ENCODE measurements at places on chromosomes 6 and 20.

DNA sequence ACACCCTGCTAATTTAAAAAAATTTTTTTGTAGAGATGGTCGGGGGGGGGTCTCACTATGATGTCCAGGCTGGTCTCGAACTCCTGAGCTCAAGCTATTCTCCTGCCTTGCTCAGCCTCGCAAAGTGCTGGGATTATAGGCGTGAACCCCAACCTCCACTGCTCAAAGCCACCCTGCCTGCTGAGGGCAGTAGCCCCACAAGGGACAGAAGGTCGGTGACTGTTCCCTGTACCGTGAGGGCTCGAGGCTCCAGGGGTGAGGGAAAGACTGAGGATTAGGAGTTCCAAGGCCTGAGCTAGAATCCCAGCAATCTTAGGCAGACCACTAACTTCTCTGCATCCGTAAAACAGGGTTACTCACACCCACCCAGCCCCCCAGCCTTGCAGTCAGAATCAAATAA, 51.1 kb downstream of the CPNE5 start:
- no peak for DNase-seq

GRCh38 chr20:12528104-12528503, 480.7 kb upstream of the SPTLC3 start:
- DNase-seq: no peak

DNA sequence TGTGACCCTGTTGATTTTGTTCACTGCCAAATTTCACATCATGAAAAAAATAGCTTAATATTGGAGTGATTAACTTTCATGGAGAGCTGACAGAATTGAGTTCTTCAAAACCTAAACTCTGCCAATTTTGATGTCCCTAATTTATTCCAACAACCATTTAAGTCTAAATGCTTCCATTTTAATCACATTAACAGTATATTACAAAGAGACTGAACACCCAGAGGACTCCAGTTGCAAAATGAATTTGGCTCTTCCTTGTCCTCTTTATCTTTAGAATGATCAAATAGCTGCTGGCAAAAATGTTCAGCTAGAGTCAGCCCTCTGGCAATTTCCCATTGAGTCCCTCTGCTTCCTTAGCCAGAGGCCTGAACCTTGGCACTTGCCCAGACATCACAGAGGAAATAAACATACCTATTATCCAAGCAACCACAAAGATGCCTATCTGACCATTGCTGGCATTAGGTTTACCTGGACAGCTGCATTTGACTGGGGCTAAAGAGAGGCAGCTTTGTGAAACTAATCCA, 299.0 kb upstream of the STXBP5 start:
- DNase-seq: peak; percentile 46

DNA sequence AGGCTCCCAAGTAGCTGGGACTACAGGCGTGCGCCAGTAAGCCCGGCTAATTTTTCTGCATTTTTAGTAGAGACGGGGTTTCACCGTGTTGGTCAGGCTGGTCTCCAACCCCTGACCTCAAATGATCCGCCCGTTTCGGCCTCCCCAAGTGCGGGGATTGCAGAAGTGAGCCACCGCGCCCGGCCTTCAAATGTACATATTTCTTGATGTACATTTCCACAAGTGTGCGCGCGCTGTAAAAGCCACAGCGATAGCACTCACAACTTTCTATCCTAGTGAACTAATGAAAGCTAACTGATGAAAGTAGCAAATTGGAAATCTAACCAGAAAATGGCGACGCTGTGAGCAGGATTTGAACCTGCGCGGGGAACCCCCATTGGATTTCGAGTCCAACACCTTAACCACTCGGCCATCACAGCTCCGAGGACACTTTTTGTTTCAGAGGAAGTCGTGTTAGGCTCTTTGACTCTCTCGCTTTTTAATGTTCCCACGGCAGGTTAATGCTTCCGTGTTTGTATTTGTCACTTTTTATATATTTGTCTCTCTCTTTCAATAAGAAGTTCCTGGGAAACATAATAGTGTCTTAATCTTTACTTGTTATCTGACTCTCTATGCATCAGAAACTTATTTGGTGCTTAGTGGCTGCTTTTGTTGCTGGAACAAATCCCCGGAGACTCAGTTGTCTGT, 199.4 kb upstream of the ZNF184 start:
- no peak for DNase-seq

- DNase-seq: no peak
Observed at GRCh38 chr20:33843050-33843449, 31.9 kb downstream of the CHMP4B start.

DNA sequence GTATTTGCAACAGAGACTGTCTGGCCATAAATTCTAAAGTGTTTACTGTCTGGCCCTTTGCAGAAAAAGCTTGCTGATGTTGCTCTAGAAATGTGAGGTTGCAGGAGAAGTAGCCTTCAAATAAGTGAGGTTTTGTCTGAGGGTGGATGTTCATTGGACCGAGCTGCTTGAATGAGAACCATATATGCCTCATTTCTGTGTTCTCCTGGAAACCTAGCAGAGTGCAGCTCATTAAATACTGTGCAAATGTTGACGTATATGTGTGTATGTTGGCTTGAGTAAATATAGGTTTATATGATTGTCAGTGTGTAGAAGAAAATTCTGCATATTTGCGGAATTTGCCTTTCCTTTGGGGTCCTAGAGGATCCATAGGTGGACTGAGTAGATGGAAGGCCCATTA, 39.0 kb downstream of the CHMP4B start:
- no peak for DNase-seq

GRCh38 chr6:36724514-36725390, 27.1 kb downstream of the RAB44 start:
- DNase-seq: peak; percentile 80

DNA sequence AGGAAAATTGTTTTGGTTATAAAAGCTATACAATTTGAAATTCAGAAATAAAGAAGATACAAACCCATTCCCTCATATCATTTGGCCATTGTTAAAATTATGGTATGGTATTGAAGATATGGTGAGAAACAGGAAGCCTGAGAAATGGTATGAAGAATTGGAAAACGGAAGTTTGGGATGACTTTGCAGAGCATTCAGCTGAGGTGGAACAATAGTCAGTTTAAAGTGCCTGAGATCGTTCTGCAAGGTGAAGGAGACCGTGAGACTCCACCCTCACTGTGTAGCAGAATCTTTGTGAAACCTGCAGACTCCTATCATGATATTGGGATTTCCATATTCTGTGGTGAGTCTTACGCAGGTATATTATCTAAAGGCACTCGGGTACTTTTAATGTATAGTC, 97.3 kb downstream of the ADGRB3 start:
- no peak for DNase-seq

GRCh38 chr6:68657374-68658139, 22.5 kb downstream of the ADGRB3 start:
- no peak for DNase-seq

- DNase-seq: no peak
Observed at GRCh38 chr6:5786321-5786968, 220.3 kb downstream of the NRN1 start.

GRCh38 chr20:45970646-45971424, 1.2 kb downstream of the ZNF335 start:
- DNase-seq: no peak

- no peak for DNase-seq
Observed at GRCh38 chr6:18309046-18309445, 44.7 kb upstream of the DEK start.

GRCh38 chr6:6474170-6474920, 114.2 kb upstream of the LY86 start:
- DNase-seq: no peak

- no peak for DNase-seq
Observed at GRCh38 chr6:142805042-142805441, 139.9 kb downstream of the HIVEP2 start.

DNA sequence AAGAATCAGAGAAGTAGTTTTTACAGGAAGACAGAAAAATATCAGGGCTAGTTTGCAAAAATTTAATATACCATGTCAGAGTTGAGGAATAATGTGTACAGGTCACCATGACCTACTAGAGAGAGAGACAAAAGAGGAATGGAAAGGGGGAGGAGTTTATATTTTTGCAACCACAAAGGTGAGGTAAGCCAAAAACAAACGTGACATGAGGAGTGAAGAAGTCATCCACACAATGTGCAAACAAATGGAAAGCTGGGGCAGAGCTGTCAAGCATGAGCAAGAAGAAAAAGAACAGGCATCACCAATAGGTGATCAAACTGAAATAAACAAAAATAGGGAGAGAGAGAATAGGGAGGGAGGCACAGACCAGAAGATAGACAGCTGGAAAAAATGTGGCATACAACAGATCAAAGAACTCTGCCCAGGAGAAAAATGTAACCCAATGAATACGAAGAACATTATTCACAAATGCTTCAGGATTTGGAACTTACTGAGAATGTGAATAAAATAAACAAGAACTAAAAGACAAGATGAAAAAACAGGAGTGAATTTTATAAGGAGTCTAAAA, 15.5 kb downstream of the RARS2 start:
- no peak for DNase-seq

GRCh38 chr20:13723011-13723410, 61.7 kb downstream of the ESF1 start:
- no peak for DNase-seq

DNA sequence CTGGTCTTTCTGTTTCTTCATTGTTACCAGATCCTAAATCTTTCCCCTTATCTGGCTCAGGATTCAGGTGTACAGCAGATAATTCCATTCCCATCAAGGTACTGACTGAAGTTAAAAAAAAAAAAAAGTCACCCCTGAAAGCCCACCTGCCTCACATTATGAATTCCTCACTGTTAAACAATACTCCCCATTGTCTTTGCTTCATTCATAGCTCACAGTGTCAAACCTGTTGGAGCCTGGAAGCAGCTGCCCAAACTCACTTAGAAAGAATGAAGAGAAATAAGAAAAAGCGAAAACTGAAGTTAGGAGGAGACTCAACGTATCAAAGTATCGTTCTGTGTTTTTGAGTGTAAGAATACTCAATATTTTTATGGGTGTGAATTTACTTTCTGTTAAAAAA, 1.8 kb upstream of the DCBLD1 start:
- DNase-seq: no peak

- no peak for DNase-seq
Observed at GRCh38 chr6:137866200-137866913, 702 bp upstream of the TNFAIP3 start.

DNA sequence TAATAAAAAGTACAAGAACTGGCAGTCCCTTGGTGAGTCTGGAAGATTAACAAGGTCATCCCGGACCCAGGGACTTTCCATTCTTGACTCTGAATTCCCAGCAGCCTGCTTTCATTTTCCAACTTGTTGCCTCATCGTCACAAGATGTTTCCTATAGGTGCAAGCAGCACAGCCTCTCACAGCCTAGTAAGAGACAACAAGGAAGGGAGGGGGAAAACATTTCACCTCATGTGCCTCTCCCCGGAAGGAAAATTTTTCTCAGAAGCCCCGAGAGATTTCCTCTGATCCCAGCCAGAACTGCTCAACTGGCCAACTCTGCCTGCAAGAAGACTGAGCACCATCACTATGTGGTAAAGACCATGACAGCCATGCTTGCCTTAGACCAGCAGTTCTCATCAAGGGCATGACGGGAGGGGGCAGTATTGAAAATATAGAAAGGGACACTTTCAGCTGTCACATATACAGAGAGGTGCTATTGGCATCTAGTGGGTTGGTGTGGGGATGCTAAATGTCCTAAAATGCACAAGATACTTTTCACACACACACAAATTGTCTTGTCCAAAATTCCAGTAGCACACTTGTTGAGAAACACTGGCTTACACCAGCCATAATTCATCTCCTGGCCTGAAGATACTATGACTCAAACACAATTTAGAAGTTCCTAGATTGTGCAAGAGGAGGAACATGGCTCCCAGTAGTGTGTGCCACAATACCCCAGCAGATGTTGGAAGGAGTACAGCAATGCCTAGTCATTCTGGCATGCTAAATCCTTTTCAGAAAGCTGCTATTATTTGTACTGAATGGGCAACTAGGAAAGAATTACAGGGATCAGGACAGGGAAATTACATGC, 10.8 kb upstream of the WTAP start:
- DNase-seq: peak; percentile 75

GRCh38 chr6:139657119-139657518, 282.7 kb upstream of the CITED2 start:
- no peak for DNase-seq

GRCh38 chr6:113859349-113860180, 2.4 kb downstream of the MARCKS start:
- DNase-seq: peak; percentile 69

GRCh38 chr20:60202046-60202445, 243.8 kb downstream of the CDH26 start:
- no peak for DNase-seq

GRCh38 chr6:125699591-125699990, 49.8 kb upstream of the HEY2 start:
- no peak for DNase-seq

DNA sequence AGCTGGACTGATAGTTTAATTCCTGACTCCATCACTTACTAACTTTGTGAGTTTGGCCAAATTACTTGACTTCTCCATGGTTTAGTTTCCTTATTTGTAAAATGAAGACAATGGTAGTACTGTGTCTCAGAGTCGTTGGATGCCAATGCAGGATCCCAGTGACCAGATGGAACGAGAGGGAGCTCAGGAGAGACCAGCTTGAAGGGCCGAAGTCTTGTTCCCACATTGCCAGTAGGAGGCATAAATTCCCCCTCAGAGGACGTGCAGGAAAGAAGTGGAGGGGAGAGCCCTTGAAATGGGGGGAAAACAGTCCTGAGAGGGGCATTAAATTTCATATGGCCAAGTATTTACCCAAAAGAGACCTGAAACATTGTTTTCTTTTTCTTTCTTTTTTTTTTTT, 2.1 kb upstream of the MUC22 start:
- no peak for DNase-seq

DNA sequence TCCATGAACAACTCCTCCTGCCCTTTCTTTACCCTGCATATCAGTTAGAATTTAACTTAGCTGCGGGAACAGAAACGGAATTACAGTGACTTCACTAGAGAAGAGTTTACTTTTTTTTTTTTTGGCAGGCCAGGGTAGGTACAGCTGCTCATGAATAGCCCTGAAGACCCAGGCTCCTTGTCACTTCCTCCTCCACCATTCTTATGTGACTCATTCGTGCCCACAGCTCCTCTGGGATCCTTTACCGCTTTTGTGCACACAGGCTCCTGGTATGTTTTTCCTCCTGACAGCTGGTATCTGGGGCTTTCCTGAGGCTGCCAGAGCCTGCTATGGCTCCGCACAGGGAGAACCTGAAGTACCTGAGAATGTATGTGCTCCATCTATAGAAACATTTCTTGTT, 3.9 kb upstream of the KCNS1 start:
- no peak for DNase-seq
